Activated T-helper 1 cell treated with anti-CD3 and anti-CD28 coated beads, Interleukin-12 subunit alpha, Interleukin-12 subunit beta, Interleukin-2, Interleukin-4 antibody, amounts not matched to agents 30 ng/mL and 10 ng/mL and 1 ng/mL, durations not matched to agents 14 hours and 24 hours and 36 hours (primary cell): ENCODE measurements at places on chromosomes 1 and 21.

DNA sequence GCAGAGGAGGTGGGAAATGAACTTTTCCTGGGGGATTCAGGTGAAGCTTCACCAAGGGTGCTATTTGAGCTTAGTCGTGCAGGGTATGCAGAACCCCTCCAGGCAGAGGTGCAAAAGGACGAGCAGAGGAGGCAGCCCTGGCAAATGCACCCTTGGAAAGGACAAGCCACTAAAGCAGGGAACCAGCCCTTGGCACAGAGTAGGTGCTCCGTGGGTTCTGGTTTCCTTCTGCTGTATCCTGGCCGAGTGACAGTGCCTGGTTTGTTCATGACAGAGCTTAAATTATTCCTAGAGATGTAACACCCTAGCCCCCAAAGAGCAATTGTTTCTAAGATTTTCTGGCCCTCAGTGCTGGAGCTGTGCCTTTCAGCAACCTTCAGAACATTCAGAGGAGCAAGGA, 73.4 kb upstream of the SYT6 start:
- DNase-seq: no peak

GRCh38 chr1:44040846-44041245, 9.6 kb upstream of the SLC6A9 start:
- DNase-seq: no peak

GRCh38 chr1:238404481-238404880, 513.8 kb upstream of the ZP4 start:
- DNase-seq: no peak

DNA sequence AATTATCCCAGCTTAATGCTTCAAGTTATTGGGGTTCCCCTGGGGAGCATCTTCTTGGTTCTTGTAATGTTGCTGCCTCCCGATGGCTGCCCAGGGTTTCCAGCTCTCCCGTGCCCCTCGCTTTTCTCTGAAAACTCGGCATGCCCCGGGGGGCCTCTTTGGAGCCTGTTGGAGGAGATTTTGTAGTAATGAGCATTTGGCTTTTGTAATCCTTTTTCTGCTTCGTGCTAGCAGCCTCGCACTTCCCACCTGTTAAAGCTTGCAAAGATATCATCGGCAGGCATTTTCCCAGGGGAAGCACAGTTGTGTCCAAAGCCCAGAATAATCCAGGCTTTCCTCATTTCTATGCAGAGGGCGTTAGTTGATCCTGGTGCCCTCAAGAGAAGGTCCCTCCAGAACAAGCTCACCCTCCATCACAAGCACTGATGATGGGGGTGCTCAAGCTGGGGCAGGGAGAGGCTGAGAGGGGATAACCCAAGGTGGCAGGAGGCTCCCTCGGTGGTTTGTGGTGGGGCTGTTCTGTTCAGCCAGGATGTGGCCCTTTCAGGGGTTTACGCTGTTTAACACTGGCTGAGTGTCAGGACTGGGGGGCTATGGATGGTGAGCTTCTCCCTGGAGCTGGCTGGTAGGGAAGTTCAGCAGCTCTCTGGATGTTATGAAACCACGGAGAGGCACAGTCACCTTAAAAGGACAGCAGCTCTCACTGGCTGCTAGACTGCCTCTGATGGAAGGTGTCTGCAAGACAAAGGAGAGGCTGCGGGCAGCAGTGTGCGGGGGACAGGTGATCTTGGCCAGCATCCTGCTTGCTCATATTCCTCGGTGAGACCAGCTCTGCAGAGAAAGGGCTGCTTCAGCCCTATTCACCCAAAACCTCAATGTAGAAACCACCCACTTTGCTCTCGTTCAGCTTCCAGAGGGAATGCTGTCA, 477.1 kb upstream of the VAMP3 start:
- DNase-seq: no peak

- DNase-seq: no peak
These were observed 382 bp downstream of the TRMT1L start for GRCh38 chr1:185156288-185156853.

- no peak for DNase-seq
These were observed 3.2 kb downstream of the ASPM start for GRCh38 chr1:197143276-197143675.

- DNase-seq: peak; percentile 78
These were observed 20.4 kb upstream of the TARBP1 start for GRCh38 chr1:234499119-234499942.

DNA sequence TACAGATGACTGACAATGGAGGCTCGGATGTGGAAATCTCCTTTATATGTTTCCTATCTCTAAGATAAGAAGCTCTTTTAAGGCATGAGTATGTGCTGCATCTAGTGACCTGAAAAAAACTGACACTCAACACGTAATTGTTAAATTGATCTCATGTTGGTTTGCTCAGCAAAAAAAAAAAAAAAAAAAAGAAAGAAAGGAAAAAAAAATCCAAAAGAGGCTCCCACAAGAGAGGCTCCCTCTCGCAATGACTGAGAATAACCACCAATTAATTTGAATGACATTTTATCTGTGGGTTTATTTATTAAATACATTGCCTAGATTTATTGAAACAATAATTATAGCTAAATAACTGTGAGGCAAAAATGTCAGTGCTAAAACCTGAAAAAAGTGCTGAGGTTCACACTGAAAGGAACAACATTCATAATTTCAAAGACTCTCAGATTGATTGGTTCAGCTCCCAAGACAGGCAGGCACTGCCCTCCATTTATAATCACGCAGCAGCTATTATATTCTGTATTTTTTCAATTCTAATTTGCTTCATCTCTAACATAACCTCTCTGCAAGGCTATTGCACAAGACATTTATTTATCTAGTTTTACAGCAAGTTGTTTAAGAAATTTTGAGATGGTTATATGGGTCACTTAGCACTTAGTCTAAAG, 184.5 kb upstream of the TMPRSS15 start:
- DNase-seq: no peak

DNA sequence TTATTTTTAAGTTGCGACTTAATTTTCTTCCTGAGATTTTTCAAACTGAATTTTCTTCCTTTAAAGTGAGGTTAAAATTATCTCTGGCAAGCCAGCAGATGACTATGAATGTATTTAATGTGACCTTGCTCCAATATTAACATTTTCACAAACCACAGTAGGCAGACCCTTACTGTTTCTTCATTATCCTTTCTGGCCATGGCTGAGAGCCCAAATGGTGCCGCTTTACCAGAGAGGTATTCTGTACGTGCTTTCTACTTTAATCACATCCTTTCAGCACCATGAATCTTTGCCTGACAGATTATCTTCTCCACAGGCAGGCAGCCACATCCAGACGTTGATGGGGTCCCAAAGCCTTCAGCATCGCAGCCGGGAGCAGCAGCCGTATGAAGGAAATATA, 129.6 kb downstream of the LRRC40 start:
- no peak for DNase-seq

DNA sequence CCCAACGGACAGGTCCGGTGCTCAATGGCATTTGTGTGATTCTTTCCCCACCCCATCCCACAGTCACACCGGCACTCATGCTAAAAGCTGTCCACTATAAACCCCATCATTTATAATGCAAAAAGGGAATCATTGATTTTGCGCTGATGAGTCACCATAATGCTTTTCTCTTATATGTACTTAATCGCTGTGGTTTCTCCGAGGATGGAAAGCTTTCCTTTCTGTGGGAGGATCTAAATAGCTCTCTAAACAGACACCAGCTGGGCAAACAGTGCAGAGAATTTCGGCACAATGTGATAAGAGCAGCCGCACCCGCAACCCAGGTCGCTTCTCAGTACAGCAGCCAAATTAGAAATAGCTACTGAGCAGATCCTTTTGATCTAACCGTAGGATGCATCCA, 85.6 kb downstream of the SETD4 start:
- no peak for DNase-seq

- no peak for DNase-seq
These were observed 39.7 kb upstream of the CHODL start for GRCh38 chr21:18204931-18205330.

- no peak for DNase-seq
These were observed 50.9 kb downstream of the ITPKB start for GRCh38 chr1:226688056-226688748.

- DNase-seq: no peak
These were observed 52.0 kb upstream of the SMYD2 start for GRCh38 chr1:214228976-214229375.

DNA sequence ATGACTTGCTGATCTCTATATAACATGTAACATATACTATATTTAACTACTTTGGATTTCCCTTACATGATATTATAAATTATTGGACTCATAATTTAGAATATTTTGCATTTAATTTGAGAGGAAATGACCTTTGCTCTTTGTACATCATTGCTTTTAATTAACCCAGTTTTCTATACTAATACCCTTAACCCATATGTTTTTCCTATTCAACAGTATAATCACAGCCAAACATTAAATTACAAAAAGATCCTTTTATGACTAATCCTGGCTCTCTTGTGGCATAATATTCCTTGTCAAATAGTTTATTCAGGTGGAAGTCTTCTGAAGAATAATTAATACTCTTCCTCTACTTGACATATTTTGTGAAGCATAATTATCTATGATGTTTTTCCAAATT, 56.0 kb upstream of the GPR52 start:
- DNase-seq: no peak

DNA sequence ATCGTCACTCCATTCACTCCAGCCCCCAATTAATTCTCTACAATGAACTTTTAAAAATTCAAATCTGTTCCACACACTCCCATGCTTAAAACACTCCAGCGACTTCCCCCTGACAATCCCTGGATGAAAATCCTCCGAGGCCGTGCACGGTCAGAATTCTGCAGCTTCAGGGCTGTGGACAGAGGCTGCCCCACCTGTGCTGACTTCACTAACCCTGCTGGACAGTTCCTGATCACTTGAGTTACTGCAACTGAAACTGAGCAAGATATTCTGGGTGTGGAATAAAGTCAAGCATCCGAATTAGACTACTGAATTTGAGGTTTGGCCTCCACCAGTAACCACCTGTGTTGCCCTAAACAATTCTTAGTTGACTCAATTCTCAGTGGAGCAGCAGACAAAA, 1.0 kb upstream of the JAK1 start:
- no peak for DNase-seq

DNA sequence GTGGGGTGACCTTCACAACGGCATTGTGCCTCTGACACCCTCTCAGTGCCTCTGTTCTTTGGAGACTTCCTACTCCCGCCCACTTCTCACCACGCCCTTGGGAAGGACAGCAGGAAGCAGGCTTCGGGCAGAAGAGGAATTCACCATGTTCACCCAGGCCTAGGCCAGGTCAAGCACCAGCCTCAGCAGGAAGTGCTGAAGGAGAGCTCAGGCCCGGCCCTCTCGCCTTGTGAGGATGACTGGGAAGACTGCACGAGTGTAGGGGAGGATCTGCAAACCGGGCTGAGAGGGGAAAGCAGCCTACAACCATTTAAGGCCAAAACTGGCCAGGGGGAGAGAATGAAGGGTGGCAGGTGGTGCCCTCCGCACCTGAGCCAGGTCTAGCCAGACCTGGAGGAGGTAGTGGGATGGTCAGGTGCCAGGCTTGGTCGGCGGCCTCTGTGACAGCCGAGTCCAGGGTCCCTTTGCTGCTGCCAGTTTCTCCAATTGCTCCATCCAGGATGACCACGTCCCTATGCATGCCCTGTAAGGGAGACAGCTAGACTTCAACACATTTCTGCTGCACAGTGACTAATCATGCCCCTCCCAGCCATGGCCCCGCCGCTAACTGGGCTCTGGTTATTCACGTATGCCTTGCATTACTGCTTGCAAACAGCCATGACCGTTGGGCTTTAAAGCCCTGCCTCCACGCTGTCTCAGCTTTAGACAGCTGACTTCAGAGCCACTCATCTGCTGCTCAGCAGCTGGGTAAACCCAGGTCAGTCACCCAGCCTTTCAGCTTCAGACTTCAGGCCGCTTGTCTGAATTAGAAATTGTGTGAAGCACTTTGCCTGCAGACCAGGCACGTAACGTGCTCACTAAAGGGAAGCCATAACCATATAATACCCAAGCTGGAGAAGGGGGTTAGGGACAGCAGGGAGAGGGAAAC, 8.9 kb downstream of the MRTO4 start:
- no peak for DNase-seq

GRCh38 chr1:19514391-19514831, 29.1 kb upstream of the CAPZB start:
- DNase-seq: no peak

DNA sequence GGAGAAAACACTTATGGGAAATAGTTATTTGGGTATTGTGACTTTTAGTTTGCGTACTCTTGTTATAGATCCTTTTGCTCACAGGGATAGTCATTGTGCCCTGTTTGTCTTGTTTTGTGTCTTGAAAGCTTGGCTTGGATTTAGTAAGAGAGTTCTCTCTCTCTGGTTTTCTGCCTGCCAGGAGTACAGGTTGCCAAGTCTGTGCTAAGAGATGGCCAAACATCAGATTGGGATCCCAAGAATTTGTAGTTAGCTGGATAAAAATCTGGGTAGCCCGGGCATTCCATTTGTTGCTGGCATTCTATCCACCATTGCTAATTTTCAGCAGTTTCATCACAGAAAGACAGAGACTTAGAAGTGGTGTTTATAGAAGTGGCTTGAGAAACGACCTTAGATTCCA, 222.2 kb downstream of the NRIP1 start:
- no peak for DNase-seq

- no peak for DNase-seq
These were observed 9.2 kb upstream of the PLEKHG5 start for GRCh38 chr1:6500544-6501278.

DNA sequence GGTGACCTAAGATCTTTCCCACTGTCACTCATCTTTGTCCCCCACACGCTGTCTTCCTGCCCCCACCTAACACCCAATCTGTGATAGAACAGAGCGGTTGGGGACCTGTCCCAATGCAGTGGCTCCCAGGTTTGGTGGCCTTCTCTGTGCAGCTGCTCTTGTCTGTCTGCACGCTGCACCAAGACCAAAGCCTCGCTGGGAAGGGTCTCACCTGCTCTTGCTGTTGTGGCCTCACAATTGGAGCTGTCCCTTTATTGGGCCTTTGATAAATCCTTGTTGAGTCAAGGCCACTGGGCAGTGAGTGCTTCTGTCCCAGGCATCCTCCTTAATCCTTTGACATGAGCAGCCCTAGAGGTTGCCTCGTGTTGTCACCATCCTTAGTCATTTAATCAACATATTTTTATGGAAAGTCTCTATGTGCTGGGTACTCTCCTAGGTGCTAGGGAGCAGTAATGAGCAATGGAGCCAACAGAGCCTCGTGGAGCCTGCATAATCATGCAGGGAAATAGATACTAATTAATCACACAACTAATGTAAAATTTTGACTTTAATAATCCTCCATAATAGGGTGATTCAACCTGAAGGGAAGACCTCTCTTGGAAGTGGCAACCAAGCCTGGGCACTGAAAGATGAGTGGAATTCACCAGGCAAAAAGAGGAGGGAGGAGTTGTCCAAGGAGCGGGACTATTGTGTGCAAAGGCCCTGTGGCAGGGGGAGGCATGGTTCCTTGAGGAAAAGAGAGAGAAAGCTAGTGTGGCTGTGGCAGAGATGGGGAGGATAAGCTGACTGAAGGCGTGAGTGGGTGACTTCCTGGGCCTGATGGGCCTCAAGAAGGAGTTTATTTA, 57.6 kb downstream of the MAN1C1 start:
- DNase-seq: no peak
